Neural progenitor cell (in vitro differentiated cells): ENCODE measurements at places on chromosomes 3 and 15. TPM values are rescaled to one million over a fixed set of nuclear protein-coding genes. Genes with fewer than 3 reads are reported as not detected.

DNA sequence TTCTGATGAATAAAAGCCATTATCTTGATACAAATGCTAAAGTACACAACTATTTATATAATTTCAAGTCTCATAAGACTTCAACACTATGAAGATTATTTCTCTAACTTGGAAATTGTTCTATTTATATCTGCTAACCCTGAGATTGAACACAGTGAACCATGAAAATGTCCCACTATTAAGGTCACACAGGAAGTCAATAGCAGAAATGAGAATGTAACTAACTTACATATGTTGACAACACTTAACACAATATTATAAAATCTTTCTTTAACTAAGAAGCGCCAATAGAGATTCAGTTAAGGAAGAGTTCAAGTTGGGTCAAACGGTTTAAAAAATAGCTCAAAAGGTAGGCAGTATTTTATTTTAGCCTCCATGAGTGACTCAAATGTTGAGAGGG, 551.8 kb upstream of the CBLB start:
- DNase-seq = no peak

The CFAP92 gene
- total RNA-seq = 5.3 and 5.5 TPM in 2 replicates

DNA sequence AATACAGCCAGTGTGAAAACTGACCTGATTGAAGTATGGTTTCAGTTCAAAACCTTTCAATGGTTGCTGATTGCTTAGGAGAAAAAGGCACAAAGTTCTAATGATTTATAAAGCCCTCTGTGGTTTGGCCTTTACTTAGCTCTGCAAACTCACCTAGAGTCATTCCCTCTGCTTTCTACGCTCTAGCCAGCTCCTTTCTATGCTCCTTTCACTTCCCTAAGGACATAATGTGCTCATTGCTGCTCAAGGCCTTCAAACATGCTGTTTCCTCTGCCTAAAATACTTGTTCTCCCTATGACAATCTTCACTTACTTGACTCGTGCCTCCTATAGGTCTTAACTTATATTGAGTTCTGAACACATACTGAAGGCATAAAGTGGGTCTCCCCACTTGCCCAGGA, 19.0 kb downstream of the RPL39L start:
- DNase-seq = no peak

The GOLGA8S gene
- total RNA-seq = not detected in 2 replicates

DNA sequence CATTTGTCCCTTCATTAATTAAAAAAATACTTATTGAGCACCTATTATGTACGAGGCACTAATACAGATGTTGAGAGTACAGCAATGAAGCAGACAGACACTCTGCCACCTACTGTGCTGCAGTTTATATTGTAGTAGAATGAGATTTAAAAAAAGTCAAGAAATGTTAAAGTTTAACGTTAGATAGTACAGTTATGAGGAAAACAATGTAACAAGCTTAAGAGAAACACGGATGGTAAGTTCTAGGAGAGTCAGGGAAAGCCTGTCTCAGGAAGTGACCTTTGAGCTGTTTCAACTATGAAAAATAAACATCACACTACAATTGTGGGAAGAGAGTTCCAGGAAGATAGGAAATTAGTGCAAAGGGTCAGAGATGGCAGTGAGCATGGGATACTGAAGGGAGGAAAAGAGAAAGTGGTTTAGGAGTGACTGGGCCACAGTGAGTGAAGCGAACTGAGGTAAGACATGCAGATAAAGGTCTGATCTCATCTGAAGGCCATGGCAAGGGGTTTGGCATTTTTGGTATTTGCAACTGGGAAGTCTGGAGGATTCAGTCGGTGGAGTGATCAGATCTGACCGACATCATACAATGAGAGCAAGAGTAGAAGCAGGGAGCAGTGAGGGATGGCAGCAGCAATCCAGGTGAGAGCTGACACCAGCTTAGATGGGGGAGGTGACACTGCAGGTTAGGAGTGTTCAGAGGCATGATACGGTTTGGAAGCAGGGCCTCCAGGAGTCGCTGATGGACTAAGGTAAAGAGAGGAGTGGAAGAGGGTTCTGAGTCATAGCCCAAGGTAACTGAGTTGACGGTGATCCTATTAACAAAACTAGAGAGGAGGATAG, 28.5 kb downstream of the PLSCR4 start:
- DNase-seq = no peak

- no peak for DNase-seq
Observed at GRCh38 chr3:150146991-150147761, 176.5 kb upstream of the PFN2 start.

DNA sequence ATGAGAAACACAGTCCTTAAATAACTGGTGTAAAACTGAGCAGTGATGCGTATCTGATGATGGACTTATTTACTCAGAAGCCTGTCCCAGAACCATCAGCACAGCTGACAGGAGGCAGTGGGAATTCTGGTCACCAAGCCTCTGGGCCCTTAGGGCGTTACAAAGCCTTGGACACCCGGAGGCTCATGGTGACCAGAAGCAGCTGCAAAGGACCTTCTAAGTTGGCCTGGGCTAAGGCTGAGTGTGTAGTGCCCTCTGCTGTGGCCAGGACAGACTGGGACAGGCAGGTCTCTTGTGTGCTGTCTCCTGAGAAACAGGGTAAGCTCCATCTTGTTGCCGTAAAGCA, 168.9 kb downstream of the ATP10A start:
- DNase-seq = no peak

The ZDHHC19 gene
- total RNA-seq = not detected in 2 replicates

The ARPP21 gene
- total RNA-seq = 0.19 TPM in 1 of 2 replicates, not detected in the other

The TPRG1 gene
- total RNA-seq = 0.37 and 0.71 TPM in 2 replicates

The B3GALNT1 gene
- total RNA-seq = 13.8 and 22.5 TPM in 2 replicates

The CSPG5 gene
- 1.7 and 4.6 TPM in 2 replicates for total RNA-seq

GRCh38 chr3:12234192-12234591, 54.7 kb upstream of the PPARG start:
- DNase-seq = no peak

DNA sequence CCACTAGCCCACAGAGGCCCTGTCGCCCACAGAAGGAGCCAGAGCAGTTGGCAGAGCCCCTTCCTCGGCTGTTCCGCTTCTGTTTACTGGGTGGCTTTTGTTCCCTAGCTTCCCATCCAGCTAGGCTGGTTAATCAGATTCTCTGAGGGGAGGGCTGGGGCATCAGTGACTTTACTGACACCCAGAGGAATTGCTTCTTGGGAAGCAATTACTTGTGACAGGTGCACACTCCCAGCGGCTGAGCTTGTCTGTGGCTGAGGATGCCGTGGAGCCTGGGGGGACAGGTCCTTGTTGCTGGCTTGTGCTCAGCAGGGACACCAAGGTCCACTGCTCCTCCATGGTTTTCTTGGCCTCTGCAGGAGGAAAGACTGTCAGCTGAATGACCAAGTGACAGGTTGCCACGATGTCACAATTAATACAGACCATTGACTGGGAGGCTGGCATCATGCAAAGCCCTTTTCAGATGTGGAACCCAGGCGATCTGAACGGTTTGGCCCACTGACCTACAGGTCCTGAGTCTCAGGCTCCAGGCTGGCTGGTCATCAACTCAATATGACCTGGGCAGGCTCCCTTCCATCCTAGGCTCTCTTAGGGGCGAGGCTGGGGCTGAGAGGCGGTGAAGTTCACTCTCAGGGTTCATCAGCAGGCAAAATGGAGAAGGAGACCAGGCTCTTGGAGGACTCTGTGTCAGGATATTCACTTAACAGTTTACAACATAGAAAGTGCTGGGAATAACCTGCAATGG, 31.8 kb upstream of the SFMBT1 start:
- DNase-seq = peak; percentile 20

The C3orf85 gene
- not detected in 2 replicates for total RNA-seq

DNA sequence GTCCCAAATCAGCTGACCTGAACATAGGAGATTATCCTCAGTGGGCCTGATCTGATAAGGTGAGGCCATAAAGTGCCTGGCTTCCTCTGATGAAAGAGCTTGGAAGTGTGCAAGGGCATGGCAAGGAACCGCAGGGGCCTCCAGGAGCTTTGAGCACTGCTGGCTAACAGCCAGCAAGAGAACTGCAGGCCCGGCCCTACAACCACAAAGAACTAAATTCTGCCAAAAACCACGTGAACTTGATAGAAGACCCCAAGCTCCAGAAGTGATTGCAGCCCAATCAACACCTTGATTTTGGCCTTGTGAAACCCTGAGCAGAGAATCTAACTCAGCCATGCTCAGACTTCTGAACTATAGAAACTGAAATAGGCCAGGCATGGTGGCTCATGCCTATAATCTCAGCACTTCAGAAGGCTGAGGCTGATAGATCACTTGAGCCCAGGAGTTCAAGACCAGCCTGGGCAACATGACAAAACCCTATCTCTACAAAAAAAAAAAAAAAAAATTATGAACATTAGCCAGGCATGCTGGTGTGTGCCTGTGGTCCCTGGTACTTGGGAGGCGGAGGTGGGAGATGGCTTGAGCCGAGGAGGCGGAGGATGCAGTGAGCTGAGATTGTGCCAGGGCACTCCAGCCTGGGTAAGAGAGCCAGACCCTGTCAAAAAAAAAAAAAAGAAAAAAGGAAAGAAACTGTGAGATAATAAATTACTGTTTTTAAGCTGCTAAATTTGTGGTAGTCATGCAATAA, 7.7 kb upstream of the DIS3L start:
- DNase-seq = no peak

- DNase-seq = no peak
Observed at GRCh38 chr15:32117122-32117521, 86.8 kb downstream of the CHRNA7 start.

DNA sequence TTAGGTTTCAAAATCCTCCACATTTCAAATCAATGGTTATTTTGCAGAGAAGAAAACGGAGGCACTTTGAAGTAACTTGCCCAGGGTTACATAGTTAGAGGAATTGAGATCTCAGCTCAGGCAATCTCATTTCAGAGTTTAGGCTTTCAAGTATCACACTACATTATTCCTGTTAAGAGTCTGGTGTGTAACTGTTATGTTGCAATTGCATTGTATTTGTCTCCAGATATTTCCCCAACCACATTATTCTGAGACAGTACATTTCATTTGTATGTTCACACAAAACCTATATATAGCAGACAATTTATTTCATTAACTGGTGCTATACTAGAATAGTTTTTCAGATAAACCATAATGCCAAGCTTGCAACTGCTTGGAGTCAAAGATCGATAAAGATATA, 154.2 kb upstream of the TSPAN3 start:
- DNase-seq = no peak

DNA sequence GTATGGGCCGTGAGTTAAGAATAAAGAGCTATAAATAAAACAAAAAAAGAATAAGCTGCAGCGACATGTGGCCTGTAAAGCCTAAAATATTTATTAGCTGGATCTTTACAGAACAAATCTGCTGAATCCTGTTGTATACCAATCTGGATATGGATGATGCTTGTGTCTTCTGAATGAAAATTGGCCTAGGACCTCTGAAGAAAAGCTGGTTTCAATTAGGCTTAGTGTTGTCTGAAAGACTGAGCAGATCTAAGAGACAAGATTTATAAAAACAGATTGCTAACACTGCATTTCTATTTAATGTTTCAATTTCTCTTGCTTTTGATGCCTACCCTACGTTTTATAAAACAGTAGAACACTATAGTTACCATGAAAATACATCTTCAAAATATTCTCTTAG, 57.9 kb downstream of the ST3GAL6 start:
- no peak for DNase-seq

The KNG1 gene
- total RNA-seq = not detected in 2 replicates

The CCDC32 gene
- total RNA-seq = 17.3 and 22.4 TPM in 2 replicates

GRCh38 chr3:119810018-119810435, 28.1 kb downstream of the NR1I2 start:
- no peak for DNase-seq

The ANP32A gene
- 250 and 333 TPM in 2 replicates for total RNA-seq

The ZNF80 gene
- total RNA-seq = not detected in 2 replicates

GRCh38 chr3:40877631-40878463, 321.5 kb upstream of the CTNNB1 start:
- peak; percentile 16 for DNase-seq

DNA sequence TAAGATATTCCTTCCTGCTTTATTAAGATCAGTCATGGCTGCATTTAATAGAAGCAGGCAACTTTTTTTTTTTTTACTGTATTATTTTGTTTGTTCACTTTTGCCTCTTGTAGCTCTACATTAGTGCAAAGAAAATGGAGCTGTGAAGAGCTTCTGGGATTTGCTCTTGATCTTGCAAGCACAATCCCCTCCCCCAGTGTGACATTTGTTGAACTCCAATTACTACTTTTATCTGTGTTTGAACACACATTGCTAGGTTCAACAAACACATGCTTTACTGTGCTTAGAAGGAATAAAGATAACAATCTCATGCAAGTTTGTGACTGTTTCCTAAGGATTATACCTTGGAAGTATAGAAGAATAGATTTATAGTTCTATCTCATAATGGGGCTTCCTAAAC, 648.8 kb downstream of the NLGN1 start:
- DNase-seq = no peak

GRCh38 chr15:52559575-52559974, 9.3 kb downstream of the ARPP19 start:
- DNase-seq = no peak

The TMEM212 gene
- total RNA-seq = not detected in 2 replicates

The MME gene
- 1.5 and 5.0 TPM in 2 replicates for total RNA-seq

The FILIP1L gene
- total RNA-seq = 0.09 and 0.15 TPM in 2 replicates

GRCh38 chr3:58006661-58007060, 1.6 kb upstream of the FLNB start:
- no peak for DNase-seq
